GM10248 (cell line): ENCODE measurements at places on chromosomes 2 and 18.

DNA sequence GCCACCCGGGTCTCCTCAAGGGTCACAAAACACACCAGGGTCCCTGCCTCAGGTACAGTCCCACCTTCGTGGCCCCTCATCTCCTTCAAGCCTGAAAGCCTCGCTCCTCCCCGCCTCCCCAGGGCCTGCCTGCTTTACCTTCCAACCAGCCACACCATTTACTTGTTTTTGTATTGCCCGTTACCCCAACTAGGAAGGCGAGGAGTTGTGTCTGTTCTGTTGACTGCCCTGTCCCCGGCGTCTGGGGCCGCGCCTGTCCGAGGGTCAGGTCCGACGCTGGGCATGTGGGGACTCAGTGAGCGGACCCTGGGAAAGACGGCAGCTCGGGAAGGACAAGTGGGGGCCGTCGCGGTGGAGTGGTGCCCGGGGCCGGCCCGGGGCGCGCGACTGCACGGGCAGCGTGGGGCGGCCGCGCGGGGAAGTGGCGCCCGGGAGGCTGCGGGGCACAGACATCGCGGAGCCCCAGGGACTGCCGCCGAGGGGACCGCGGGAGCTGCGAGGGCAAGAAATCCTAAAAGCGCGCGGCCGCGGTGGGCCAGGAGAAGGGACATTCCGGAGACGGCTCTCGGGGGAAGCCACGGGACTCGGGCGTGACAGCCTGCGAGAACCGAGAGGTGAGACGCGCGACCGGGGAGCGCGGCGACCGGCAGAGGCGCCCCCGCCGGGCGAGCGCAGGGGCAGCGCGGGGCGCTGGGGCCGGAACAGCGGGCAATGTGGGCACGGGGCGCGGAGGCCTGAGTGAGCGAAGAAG is 797 bp upstream of the GRHL1 start:
- DNase-seq, result peak; percentile 73

DNA sequence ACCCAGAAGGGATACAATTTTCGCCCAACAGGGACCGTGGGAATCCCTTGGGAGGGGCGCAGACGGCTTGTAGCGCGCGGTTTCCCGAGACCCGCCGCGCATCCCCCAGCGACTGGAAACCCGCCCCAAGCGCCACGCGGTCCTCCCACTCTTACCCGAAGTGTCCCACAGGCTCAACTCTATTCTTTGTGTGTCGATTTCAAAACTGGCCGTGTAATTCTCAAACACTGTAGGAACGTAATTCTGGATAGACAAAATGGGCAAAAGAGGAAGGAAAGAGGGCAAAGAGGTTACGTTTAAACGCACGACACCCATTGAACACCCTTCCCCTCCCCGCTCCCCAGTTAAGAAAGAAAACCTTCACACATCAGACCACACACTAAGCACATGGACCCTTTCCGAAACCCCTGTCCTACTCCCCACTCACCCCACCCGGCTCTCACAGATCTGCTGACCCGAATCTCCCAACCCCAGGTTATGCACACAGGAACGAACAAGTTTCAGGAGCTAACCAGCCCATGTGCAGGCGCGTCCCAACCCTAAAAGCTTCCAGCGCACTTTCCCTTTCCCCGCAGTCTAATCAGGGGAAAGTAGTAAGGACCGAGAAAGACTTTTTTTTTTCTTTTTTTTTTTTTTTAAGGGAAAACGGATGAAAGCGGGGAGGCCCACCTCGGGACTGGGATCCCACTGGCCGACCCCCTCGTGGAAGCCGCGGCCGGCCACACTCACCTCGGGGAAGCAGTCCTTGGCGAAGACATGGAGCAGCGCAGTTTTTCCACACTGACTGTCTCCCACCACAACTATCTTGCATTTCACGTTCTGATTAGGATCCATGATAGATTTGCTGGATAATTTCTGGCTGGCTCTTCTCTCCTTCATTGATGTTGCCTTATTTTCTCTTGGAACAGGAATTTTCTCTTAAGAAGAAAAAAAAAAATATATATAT is 655 bp downstream of the RND3 start:
- peak; percentile 21 for DNase-seq

GRCh38 chr2:100289020-100289419 is 33.3 kb downstream of the LONRF2 start:
- no peak for DNase-seq

GRCh38 chr2:122328816-122329215 is 573.4 kb downstream of the TSN start:
- no peak for DNase-seq

- DNase-seq, result no peak
Observed at GRCh38 chr2:28343184-28343942, 49.3 kb upstream of the FOSL2 start.

GRCh38 chr2:88080545-88080944 is 12.9 kb downstream of the SMYD1 start:
- DNase-seq, result no peak

- DNase-seq, result no peak
Observed at GRCh38 chr18:46346213-46346612, 242.0 kb downstream of the HAUS1 start.

DNA sequence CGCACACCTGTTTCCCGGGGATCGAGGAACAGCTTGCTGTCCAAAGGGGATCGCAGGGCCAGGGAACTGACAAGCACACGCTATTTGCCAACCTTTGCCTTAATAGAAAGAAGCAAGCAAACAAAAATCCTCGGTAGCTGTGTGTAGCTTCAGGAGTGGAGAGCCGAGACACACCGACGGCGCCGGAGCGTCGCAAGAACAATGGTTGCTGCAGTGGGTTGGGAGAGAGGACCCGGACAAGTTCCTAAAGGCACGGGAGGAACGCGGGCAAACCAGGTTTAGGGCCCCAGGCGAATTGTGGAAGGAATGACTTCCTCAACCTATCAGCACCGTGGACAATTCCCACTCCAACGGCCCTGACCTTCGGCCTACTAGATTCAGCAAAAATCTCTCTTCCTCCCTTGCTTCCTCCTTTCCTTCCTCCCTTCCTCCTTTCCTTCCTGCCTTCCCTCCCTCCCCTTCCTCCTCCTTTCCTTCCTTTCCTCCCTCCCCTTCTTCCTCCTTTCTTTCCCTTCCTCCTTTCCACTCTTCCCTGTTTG is 4.9 kb upstream of the NEUROD1 start:
- DNase-seq, result peak; percentile 15

- no peak for DNase-seq
Observed at GRCh38 chr2:106223347-106223746, 29.2 kb upstream of the UXS1 start.

DNA sequence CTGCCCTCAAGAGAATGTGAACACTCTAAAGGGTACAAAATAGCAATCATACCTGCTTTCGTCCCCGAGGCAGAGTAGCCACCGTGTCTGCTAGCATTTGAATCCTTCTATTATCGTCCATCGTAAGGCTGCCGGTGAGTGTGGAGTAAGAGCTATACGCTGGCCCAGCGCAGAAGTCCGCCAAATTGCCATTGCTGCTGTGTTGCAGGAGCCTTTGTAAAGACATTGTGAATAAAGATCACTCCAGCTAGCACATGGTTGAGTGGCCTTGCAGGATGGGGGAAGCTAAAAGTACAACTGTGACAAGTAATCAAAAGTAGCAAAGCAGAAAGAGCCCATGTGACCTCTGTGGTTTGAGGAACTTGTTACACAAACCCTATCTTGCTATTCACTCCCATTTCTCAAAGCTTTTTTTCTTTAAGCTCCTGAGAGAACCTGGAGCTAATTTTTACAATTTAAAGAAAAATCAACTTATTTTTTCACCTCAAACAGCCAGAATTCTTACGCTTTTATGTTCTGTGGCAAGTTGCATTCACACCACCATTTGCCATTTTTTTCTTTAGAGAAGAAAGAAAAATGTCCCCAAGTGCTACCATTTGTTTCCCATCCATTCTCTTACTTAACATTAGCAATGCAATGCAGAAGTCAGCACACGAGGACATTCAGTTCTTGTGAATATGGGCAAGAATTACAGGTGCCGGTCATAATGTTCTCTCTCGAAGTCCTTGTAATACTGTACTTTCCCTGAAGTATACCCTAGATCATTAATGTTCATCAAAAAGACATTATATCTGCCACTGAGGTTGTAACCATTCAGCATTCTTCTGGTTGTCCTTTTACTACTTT is at the start of gene CYTIP:
CYTIP (minus strand) TSS at position 295 of the 846 bp plus-strand sequence; CDS start at position 226, 69 bp downstream.
- peak; percentile 38 for DNase-seq

DNA sequence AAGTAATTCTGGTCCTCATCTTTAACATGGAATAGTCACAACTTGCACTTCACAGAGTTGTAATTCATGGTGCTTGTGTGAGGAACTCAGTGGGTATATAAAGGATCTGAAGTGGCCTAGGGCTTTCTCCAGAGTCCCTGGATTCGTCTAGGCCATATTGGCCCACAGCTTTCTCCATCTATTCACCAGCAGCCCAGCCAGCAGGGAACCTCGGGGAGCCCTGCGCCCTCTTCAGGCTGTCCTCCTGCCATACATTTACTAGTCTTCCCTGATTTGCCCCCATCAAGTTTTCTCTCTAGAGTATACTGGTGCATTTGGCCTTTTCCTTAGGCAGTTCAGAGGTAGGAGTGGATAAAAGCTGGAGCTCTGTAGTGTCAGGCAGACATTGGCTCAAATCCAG is 278.3 kb downstream of the MYCN start:
- DNase-seq, result peak; percentile 37

DNA sequence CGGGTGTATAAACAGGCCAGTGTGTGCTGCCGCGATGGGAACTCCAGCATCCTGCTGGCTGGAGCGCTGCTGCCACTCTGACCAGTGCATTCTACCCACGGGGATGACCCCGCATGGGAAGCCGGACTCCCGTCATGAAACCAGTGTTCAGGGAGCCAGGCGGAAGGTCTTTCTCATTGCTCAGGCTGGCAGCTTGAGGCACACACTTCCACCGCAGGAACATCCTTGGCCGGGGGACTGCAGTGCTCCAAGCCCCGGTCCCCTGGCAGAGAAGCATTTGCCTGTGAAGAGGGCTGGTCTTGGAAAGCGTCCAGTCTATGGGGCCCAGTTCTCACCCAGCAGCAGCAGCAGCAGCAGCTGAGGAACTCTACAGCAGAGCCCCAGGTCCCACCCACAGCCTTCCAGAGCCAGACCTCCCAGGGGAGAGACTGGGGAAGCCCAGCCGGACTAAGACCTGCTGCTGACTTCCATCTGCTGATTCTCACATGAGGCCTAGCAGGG is 235.9 kb downstream of the KLHL29 start:
- DNase-seq, result no peak

- no peak for DNase-seq
Observed at GRCh38 chr18:12741351-12741750, 38.5 kb downstream of the PSMG2 start.

- no peak for DNase-seq
Observed at GRCh38 chr18:77754475-77755044, 504.9 kb downstream of the GALR1 start.

GRCh38 chr2:124572934-124573634 is 548.0 kb downstream of the CNTNAP5 start:
- DNase-seq, result no peak

DNA sequence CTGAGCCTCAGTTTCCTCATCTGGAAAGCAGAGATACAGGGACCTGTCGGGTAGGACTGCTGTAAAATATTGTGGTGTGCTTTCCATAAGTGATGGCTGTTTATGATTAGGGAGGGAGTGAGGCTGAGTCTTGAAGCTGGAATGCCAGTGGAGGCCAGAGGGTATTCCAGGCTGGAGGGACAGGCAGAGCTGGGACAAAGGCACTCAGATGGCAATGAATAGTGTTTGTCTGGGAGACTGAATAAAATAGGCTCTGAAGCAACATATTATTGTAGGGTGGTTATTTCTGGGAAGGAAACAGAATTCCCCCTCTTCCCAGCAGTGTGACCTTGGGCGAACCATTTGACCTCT is 120.7 kb downstream of the INHBB start:
- DNase-seq, result no peak

GRCh38 chr18:54130631-54131030 is 93.8 kb downstream of the MBD2 start:
- no peak for DNase-seq

DNA sequence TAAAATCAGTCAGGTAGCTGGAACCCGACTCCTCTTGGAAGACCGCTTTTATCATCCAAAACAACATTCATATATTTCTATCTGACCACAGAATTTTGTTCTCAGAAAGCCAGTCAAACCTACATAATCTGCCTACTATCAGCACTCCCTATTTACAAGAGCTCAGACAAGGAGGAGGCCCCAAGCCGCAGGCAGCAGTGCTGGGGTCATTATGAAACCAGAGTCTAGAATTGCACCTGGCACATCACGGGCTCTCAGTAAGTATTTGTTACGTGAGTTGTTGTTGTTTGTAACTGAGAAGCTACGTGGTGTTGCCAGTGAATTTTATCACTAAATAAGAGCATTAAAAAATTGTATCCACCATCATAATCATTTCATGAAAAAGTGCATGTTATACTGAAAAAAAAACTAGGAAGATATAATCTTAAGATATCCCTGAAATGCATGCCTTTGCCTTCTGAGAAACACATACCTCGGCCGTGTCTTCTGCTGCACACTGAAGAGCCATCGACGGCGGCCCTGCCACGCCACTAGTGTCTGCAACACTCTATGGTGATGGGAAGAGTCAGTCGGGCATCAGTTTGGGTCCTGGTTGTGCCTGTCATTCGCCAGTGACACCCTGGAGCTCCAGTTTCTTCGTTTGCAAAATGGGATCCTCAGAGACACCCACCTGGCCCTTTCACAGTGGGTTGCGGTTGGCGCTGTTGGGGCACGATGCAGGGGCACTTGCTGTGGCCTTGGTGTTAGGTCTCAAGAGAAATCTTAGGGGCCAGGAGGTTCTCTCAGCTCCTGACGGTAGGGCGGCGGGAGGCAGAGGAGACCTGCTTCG is 505.9 kb downstream of the EIPR1 start:
- no peak for DNase-seq

DNA sequence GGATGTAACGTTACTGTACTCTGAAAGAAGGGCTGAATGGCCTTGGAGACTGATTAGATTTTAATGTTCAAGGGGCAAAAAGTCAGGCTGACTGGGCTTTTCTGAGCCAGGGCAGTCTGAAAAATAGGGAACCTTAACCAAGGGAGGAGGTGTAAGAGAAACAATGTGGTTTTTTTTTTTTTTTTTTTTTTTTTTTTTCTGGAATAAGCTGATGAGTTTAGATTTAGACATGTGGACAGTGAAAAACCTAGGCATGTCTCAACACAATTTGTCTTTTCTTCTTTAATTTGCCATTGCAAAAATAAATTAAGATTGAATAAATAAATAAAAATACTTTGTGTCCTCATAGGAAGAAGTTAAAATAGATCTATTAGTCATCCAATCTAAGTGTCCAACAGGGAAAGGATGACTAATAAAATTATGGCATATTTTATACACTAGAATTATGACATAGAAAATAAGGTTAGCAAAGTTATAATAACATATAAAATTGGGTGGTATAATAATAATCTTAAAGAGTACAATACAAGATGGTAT is 237.6 kb upstream of the TRIB2 start:
- DNase-seq, result no peak

DNA sequence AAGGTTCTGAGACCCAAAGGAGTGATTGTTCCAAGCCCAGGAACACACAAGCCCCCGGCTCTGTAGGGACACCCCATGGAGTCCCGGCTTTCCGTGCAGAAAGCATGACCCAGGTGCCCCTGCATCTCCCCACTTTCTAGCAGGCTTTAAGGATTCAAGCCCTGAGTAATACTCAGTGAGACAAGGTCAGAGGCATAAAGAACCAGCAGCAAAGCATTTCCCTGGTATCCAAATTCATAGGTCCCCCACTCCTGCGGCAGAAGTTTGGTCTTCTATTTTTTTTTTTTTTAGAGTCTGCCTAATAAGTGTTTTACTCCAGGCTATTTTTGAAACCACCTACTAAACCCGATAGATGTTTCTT is 16.3 kb downstream of the TSHZ1 start:
- DNase-seq, result no peak
